ENCODE measurements at places on chromosomes 1 and 21.

GRCh38 chr1:64515427-64515826, 45.5 kb downstream of the CACHD1 start:
- DNase-seq: peak; percentile 89

GRCh38 chr21:36162631-36163030, 6.0 kb downstream of the DOP1B start:
- DNase-seq: no peak

DNA sequence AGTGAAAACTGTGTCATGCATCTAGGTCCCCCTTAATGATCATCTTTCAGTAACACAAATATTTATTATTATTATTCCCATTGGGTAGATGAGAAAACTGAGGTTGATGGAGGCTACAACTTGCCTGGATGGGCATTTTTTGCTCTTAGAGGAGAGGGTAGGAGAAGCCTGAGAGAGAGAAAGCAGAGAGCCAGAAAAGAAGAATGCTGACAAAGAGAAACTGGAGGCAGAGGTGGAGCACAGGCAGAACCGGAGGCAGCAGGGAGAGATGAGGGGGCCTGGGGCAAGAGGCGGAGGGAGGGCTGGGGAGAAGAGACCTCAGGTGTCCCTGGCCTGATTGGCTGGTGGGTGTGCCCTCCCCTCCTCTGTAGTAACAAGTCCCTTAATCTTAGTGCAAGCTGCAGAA, 4.1 kb downstream of the BLACAT1 start:
- DNase-seq: no peak

DNA sequence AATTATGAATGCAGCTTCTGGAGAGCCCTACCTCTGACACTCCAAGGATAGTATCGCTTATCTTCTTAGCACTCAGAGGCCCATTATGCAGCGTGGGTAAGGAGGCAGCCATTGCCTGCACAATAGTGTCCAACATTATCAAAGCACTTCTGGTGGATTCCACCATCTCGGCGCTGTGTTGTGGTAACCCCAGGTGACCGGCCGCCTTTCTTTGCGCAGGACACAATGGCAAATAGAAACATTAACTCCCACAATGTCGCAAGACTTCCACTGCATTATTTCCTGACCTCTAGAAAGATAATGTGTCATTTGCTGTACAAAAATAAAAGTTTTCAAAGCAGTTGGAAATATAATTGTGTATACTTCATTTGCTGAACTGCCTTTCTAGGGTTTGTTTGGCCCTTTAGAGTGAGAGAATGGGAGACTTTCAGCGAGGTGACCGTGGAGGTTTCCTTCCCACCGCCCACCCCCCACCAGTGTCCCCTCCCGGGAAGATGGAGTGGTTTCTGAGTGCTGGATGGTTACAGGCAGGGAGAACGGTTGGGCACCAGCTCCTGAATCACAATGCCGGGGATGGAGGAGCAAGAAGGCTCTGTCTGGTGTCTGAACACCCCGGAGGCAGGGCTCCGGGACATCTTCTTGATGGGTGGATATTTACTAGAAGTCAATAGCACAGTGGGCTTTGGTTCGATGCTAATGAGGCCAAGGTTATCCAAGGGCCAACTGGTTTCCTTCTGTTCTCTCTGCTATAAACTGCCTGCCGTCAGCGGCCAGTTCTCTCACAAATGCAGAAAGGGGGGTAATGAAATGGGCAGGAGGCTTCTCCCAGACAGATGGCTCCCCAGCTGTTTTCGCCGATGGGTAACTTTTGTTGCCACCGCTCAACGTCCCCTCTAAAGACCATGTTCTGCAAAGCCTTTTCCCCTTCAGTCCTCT, 215.4 kb upstream of the PROX1 start:
- DNase-seq: no peak

- DNase-seq: peak; percentile 38
These were observed 788 bp upstream of the TXNIP start for GRCh38 chr1:145997016-145997717.

DNA sequence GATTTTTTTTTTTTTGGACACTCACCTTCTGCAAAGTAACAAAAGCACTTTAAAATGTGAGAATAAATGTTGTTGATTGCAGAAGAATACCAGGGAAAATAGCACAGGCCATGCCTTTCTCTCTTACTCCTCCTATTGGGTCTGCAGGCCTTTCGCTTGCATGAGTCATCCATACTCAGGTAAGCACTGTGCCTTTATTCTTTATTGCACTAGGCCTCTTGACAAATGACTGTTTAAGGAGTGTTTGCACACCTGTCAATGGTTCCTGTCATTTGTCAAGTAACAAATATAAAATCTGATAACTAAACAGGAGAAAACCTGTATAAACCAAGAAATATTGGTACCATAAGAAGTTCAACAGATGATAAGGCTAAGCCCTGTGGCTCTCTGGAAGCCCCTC, 106.5 kb downstream of the RGS7 start:
- no peak for DNase-seq

GRCh38 chr1:12197483-12197880, 30.7 kb downstream of the TNFRSF1B start:
- DNase-seq: no peak

DNA sequence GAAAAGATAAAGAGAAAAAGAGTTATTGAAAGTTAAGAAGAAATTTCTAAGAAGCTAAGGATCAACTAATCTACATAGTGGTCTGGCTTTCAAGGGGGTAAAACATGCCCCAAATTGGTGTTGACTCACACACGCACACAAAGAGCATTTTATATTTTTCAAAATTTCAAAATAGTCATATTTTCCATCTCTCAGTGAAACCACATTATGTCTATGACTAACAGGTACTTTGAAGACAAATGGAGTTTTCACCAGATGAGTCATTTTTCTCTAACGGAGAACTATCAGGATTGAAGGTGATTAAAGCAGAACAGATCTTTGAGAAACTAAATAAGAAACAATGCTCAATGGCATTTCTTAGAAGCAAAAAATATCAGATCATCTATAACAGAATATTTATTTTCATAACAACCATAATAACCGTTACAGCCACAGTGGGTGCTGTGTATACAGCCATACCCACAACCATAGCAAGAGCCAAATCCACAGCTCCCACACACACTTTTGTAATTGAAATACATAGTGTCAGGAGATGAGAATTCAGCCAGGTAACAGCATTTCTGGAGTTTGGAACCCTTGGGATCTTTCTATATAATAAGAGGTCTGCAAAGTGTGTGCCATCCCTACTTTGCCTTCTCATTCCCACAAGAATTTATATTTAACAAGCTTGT, at the start of gene KRTAP21-3:
KRTAP21-3 (minus strand) TSS at position 539 of the 671 bp plus-strand sequence; CDS start at position 521, 18 bp downstream.
- peak; percentile 81 for DNase-seq

DNA sequence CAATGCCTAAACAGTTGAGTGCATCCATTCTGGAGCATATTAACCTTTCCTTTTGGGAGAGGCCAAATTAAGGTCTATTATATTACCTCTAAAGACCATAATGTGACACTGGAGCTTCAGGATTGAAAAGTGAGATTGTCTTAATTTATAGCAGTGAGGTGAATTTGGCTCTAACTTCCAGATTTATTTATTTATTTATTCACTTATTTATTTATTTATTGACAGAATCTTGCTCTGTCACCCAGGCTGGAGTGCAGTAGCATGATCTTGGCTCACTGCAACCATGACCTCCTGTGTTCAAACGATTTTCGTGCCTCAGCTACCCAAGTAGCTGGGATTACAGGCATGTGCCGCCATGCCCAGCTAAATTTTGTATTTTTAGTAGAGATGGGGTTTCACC, 19.1 kb downstream of the ZCCHC17 start:
- no peak for DNase-seq

- no peak for DNase-seq
These were observed 80.0 kb downstream of the DYRK1A start for GRCh38 chr21:37446552-37446951.

All from fibroblast of lung (primary cell).